ENCODE measurements at places on chromosomes 3 and 15. TPM values are rescaled to one million over a fixed set of nuclear protein-coding genes. Genes with fewer than 3 reads are reported as not detected.

GRCh38 chr3:4889896-4890295, 89.3 kb upstream of the BHLHE40 start:
- H3K27me3 ChIP-seq: no peaks in the 10 kb centered on the region
- no peak for DNase-seq
- H3K4me3 ChIP-seq: no peak overlapping the region
- peak overlapping the region; percentile 27 for H3K27ac ChIP-seq
- no peaks in the 10 kb centered on the region for H3K36me3 ChIP-seq
- peaks cover 19% of the 10 kb centered on the region for H3K4me1 ChIP-seq

EXD1 gene
- total RNA-seq: not detected

VIPR1 gene
- total RNA-seq: 5.2 TPM

DNA sequence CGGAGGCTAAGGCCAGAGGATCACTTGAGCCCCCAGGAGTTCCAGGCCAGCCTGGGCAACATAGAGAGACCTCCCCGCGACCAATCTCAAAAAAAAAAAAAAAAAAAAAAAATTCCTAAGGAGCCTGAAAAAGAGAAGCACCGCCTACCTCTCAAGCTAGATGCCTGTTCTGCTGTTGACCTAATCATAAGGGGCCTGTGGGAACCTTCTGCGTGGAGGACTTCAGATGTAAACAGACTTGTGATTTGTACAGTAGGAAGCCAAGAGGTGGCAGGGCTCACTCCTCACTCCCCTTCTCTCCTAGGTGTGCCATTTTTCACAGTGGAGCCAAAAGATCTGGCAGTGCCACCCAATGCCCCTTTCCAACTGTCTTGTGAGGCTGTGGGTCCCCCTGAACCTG, 3.2 kb downstream of the TYRO3 start:
- DNase-seq: no peak
- no peaks in the 10 kb centered on the region for H3K27me3 ChIP-seq
- no peak overlapping the region for H3K4me3 ChIP-seq
- H3K4me1 ChIP-seq: peaks cover 39% of the 10 kb centered on the region
- H3K27ac ChIP-seq: no peak overlapping the region
- peaks cover 6% of the 10 kb centered on the region for H3K36me3 ChIP-seq

DNA sequence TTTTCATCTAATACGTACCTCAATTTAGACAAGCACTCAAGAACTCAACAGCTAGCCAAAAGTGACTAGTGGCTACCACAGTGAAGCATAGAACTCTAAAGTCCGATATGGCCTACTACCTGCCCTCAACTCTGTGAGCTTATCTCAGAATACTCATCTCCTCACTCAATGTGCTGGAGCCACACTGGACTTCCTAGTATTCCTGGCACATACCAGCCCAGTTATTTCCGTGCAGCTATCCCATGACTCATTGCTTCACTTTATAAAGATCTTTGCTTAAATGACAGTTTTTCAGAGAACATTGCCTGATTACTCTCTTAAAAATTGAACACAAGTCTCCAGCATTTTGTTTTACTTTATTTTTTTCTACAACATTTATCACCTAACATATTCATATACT, 524.7 kb downstream of the PYDC2 start:
- no peaks in the 10 kb centered on the region for H3K27me3 ChIP-seq
- H3K4me3 ChIP-seq: no peak overlapping the region
- H3K36me3 ChIP-seq: no peaks in the 10 kb centered on the region
- DNase-seq: no peak

GRCh38 chr3:165459924-165460835, 264.0 kb upstream of the SLITRK3 start:
- no peak for DNase-seq
- no peaks in the 10 kb centered on the region for H3K36me3 ChIP-seq
- H3K27me3 ChIP-seq: no peaks in the 10 kb centered on the region

- no peak overlapping the region for H3K4me3 ChIP-seq
- no peaks in the 10 kb centered on the region for H3K36me3 ChIP-seq
- DNase-seq: no peak
- H3K27ac ChIP-seq: no peak overlapping the region
Measured at GRCh38 chr3:197399486-197399885, 101.1 kb upstream of the DLG1 start.

LCTL gene
- total RNA-seq: not detected

DNA sequence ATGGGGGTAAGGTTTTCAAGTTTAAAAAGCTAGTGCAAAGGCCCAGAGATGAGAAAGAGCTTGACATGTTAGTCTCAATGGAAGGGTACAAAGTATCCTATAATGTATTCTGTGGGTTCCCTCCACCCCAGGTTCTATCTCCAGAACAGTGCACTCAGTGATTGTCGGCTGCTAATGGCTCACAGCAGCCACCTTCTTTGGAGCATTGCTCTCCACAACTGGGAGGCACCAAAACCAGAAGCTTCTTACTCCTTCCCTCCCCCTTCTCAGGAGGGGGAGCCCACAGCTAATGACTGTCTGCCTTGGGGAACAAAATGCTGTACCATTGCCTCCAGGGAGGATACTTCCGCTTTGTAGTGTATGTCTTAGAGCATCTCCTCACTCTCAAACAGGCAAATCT, 439.4 kb upstream of the RBMS3 start:
- H3K27me3 ChIP-seq: no peaks in the 10 kb centered on the region
- DNase-seq: no peak
- no peaks in the 10 kb centered on the region for H3K4me1 ChIP-seq
- H3K4me3 ChIP-seq: no peak overlapping the region
- no peaks in the 10 kb centered on the region for H3K36me3 ChIP-seq

KCNMB2 gene
- not detected for total RNA-seq

GRCh38 chr3:171313702-171314101, 146.5 kb downstream of the TNIK start:
- H3K27ac ChIP-seq: no peak overlapping the region
- no peaks in the 10 kb centered on the region for H3K36me3 ChIP-seq
- H3K27me3 ChIP-seq: no peaks in the 10 kb centered on the region
- no peak for DNase-seq

DNA sequence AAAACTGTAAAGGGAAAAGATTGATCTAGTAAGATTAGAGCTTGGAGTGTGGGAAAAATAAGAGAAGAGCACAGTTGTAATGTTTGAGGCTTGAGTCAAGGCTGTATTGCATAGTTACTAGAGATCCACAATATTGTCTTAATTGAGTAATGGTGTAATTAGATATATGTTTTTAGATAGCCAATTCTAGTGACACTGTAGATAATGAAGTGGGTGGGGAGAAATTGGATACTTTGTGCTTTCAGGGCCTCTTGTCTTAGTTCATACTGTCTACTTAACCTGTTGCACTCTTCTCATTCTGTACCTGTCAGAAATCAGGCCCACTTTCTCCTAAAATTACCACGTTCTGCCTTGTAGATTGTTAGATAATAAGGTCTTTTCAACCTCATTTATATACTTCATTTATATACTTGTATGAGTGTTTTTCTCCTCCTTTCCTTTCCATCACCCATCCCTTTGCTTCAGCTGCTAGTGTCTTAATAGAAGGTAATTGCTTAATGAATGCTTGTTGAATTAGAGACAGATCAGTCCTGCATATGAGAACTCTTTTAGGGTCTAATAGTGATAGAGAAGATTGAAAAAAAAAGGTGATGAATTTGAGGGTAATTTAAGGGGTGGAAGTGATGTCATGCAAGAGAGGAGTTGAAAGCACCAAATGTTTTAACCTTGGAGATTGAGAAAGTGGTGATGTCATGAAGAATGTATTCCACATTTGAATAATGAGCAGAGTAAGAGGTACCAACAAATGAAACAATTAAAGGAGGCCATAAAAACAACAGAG, 32.0 kb downstream of the PIK3CA start:
- DNase-seq: no peak
- peaks cover 84% of the 10 kb centered on the region for H3K4me1 ChIP-seq
- no peaks in the 10 kb centered on the region for H3K36me3 ChIP-seq
- H3K4me3 ChIP-seq: no peak overlapping the region
- no peaks in the 10 kb centered on the region for H3K27me3 ChIP-seq

GRCh38 chr3:59017617-59017984, 32.2 kb downstream of the CFAP20DC start:
- H3K27ac ChIP-seq: no peak overlapping the region
- H3K4me3 ChIP-seq: no peak overlapping the region
- no peak for DNase-seq
- H3K36me3 ChIP-seq: no peaks in the 10 kb centered on the region
- H3K4me1 ChIP-seq: no peaks in the 10 kb centered on the region

ISLR2 gene
- 0.83 TPM for total RNA-seq

DNA sequence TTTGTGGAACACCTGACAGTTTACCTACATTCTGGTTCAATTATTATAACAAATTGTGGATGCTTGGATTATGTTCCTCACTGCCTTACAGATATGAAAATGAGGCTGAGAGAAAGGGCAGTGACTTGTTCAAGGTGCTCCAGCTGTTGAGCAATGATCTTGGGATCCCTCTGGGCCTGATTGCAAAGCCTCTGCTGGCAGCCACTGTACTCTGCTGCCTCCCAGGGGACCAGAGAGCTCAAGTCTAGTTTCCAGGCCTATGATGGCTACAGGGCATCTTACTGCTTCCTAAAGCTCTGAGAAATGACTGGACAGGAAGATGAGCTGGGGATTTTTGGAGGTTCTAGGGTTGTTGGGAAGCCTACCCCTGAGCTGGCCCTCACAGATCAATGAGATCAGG, 2.3 kb upstream of the SHC4 start:
- no peak for DNase-seq
- H3K27me3 ChIP-seq: no peaks in the 10 kb centered on the region
- H3K27ac ChIP-seq: no peak overlapping the region

CRABP1 gene
- not detected for total RNA-seq

SCN5A gene
- 1.3 TPM for total RNA-seq

DNA sequence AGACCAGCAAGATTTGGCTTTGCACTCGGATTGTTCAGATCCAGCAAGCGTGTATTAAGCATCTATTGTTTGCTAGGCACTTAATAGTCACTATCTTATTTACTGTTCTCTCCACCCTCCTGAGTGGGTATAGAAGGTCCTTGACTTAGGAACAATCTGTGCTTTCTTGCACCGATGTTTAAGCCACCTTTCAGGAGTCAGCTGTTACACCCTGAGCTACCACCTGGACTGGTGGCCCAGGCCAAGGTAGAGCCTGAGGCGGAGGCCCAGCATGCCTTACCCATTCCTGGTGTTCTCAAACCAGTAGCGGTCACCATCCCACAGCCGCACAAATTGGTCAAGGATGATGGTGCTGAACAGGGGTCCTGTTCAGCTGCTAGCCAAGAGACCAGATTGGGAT, 10.0 kb downstream of the DUOX1 start:
- no peaks in the 10 kb centered on the region for H3K36me3 ChIP-seq
- no peak for DNase-seq
- no peak overlapping the region for H3K27ac ChIP-seq
- H3K27me3 ChIP-seq: no peaks in the 10 kb centered on the region
- H3K4me3 ChIP-seq: no peak overlapping the region

DNAH12 gene
- not detected for total RNA-seq

DNA sequence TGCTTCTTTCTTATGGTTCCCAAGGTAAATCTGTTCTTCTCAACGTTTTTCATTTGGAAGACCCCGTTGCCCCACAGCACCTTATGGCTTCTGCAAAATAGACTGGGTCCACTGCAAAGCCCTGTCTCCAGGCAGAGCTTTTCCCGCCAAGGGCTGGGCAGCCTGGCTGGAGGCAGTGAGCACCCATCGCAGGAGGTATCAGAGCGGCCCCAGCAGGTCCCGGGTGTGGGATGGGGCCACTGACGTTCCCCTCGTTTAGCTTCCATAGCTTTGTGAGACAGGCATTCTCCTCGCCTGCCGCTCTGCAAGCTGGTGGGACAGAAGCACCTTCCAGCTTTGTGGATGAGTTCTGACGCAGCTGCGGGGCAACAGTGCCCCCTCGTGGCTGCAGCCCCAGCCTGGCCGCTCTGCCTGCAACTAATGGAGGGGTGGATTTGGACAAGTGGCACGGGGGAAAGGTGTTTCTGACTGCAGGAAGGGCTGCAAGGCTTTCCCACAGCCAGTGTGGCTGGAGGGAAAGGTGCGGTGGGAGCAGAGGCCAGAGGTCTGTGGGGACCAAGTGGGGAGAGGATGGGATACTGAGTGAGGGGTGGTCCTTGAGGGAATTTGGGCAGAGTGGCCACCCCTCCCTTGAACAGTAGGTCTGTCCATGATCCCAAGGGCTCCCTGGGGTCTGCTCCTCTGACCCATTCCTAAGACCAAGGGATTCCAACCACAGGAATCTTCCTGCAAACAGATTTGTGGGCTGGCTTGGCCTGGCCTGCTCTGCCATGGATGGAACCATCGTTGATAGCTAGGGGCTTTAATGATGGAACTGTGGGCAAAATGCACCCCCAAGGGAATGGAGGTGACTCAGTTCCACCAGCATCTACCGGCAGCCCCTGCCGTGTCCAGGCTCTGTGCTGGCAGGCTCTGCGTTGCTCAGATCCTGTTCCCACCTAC, 99.4 kb downstream of the FBLN2 start:
- no peak overlapping the region for H3K27ac ChIP-seq
- peak; percentile 93 for DNase-seq
- peaks cover 26% of the 10 kb centered on the region for H3K4me1 ChIP-seq

CCR9 gene
- total RNA-seq: not detected

GRCh38 chr3:8997151-8997550, 33.9 kb upstream of the RAD18 start:
- no peak for DNase-seq
- H3K4me1 ChIP-seq: peaks cover 14% of the 10 kb centered on the region
- H3K27me3 ChIP-seq: no peaks in the 10 kb centered on the region
- H3K36me3 ChIP-seq: no peaks in the 10 kb centered on the region
- H3K27ac ChIP-seq: peak overlapping the region; percentile 6
- H3K4me3 ChIP-seq: no peak overlapping the region

DNA sequence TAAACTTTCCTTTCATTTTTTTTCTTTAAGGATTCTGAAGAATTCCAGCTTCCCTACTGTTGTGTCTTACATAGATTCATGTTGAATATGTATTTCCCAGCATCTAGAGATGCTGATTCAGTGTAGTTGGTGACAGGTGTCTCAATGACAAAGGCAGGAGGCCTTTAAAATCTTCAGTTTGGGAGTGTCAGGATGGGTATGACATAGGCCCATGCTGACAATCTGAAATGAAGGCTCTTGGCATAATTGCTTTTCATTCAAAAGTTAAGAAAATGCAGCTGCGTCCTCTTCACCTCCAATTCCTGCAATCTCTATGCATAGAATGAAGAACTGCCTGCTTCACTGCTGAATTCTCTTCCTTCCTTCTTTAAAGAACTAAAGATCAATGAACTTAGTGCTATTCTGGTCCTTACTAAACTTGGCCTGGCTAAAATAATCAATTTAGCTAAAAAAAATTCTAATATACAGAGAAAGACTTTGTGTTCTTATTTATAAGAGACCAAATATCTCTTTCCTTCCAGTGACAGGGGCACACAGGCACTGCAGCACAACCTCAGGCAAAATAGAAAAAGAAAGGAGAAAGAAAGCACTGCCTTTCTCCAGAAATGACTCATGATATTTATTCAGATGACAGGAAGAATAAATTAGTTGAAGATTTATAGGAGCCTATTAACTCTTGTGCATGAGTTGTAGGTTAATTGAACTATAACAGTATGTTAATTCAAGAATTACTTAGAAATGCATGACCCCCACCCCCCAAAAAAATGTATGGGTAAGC, 152.6 kb upstream of the GBE1 start:
- no peak overlapping the region for H3K27ac ChIP-seq
- no peak for DNase-seq
- H3K27me3 ChIP-seq: no peaks in the 10 kb centered on the region
- no peaks in the 10 kb centered on the region for H3K4me1 ChIP-seq

Measured in esophagus muscularis mucosa (tissue), 4 donors.